ENCODE measurements at places on chromosomes 2 and 18.

GRCh38 chr2:197349699-197350098 lies 39.1 kb upstream of the ANKRD44 start:
- DNase-seq: no peak

DNA sequence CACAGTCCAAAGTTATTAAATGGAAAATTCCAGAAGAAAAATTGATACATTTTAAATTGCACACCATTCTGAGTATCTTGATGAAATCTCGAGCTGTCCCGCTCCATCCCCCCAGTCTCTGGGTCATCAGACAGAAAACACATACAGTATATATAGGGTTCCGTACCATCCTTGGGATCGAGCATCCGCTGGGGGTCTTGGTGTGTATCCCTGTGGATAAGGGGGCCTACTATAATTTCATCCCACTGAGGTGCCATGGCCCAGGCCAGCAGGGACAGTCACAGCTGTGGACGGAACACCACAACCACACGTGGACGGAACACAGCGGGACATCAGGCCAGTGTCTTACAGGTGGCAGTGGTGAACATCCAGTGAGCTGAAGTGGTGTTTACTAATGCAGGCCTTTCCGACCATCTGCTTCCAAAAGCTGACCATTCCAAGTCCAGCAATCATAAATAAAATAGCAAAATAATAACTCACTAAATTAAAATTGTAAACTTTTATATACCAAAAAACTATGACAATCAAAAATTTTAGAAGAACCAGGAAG lies 14.0 kb downstream of the TWIST2 start:
- DNase-seq: no peak

- DNase-seq: peak; percentile 46
These were observed 8.9 kb downstream of the GDF7 start for GRCh38 chr2:20675701-20676352.

- no peak for DNase-seq
These were observed 403.1 kb upstream of the LYPD1 start for GRCh38 chr2:133072837-133073694.

- no peak for DNase-seq
These were observed 125.4 kb upstream of the FOSL2 start for GRCh38 chr2:28267282-28267681.

Data from NCI-H226 (cell line).